ENCODE measurements at places on chromosomes 5 and 9.

GRCh38 chr5:59745415-59745863 lies 148.1 kb downstream of the PDE4D start:
- no peak for DNase-seq

GRCh38 chr9:81266674-81267073 lies 422.7 kb downstream of the TLE1 start:
- no peak for DNase-seq

- no peak for DNase-seq
These were observed 11.1 kb downstream of the WDR5 start for GRCh38 chr9:134146774-134147493.

- no peak for DNase-seq
These were observed 35.3 kb downstream of the GAPVD1 start for GRCh38 chr9:125296843-125297372.

- DNase-seq, result no peak
These were observed 132.0 kb downstream of the FSTL4 start for GRCh38 chr5:133480366-133480765.

DNA sequence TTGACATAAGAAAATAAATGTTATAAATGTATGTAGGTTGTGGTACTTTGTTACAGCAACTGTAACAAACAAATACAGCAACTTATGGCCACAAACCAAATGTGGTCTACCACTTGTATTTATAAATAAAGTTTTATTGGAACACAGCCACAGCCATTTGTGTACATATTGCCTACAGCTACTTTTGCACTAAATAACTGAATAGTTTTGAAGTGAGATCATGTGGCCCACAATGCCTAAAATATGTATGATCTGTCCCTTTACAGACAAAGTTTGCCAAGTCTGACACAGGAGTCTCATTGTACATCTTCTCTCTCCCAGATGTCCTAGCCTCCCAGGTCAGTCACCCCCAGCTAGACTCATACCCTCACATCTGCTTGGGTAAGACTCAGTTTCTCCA lies 283.6 kb upstream of the PRDM9 start:
- DNase-seq, result no peak

DNA sequence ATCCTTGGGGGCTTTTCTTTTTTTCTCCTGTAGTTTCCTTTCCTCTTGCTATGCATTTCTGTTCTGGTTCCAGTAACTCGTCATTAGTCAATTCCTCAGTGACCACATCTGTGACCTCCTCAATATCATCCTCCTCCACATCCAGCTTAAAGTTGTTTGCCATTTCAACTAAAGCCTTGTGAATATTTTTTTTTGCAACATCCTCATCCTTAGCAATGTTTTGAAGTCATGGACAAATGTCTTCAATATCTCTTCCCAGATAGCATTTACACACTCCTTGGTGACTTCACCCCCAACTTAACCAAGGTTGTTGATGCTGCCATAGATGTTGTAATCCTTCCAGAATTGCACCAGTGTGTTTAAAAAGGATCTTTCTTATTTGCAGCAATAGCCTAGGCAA lies 14.7 kb upstream of the ADRB2 start:
- no peak for DNase-seq

DNA sequence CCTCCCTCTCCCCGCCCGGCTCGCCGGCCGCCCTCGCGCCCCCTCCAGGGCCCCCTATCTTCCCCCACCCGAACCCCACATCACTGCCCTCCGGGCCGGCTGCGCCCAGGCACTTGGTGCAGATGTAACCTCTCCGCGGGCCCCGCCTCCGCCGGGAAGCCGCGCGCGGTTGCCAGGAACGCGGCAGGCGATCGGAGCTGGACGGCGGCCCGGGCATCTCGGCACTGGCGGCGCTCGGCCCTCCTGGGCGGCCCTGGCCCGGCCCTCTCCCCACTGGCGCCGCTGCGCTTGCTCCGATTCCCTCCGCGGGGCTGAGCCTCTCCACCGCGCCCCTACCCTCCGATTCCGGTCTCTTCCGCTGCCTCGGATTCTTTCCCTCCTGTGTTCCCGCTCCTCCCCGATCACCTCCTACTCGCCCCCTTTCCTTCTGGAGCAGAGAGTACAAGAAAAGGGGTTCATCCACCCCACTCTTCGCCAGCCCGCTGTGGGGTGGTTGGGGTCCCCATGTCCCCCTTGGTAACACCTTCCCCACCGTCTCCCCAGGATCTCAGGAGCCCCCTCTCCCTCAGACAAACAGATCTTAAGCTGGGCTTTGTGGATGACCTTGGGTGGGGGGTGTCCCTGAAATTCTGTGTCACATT lies 70.6 kb downstream of the C9orf50 start:
- peak; percentile 15 for DNase-seq

GRCh38 chr5:114782869-114783268 lies 386.8 kb downstream of the TRIM36 start:
- no peak for DNase-seq

GRCh38 chr9:76203373-76203772 lies 190.9 kb downstream of the RFK start:
- DNase-seq, result no peak

DNA sequence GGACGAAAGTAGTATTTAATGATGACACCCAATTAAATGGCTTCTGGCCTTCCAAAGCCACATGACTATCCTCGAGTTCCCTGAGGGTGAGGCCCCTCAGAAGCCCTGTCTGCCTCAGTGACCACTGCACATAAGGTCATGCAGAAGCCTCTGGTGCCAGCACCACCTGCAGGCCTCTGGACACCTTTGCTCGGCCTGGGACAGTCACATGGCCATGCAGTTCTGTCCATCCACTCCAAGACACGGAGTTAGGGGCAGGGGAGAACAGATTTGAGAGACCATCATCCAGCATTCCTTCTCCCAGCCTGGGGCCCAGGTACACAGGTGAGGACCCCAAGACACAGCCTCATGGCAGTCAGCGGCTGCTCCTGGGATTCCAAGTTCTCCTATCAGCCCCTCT lies 145.0 kb downstream of the ROR2 start:
- DNase-seq, result no peak

GRCh38 chr5:104606258-104606829 lies 1043.8 kb upstream of the NUDT12 start:
- DNase-seq, result no peak

DNA sequence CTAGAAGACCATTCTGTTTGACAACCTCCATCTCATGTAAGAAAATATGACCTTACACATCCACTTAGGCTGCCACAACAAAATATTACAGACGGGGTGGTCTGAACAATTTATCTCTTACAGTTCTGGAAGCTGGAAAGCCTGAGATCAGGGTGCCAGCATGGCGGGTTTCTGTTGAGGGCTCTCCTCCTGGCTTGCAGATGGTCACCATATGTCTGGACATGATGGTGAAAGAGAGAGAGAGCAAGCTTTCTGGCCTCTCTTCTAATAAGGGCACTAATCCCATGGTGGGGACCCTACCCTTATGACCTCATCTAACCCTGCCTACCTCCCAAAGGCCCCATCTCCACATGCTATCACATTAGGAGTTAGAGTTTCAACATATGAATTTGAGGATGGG lies 66.0 kb downstream of the AMBP start:
- no peak for DNase-seq

DNA sequence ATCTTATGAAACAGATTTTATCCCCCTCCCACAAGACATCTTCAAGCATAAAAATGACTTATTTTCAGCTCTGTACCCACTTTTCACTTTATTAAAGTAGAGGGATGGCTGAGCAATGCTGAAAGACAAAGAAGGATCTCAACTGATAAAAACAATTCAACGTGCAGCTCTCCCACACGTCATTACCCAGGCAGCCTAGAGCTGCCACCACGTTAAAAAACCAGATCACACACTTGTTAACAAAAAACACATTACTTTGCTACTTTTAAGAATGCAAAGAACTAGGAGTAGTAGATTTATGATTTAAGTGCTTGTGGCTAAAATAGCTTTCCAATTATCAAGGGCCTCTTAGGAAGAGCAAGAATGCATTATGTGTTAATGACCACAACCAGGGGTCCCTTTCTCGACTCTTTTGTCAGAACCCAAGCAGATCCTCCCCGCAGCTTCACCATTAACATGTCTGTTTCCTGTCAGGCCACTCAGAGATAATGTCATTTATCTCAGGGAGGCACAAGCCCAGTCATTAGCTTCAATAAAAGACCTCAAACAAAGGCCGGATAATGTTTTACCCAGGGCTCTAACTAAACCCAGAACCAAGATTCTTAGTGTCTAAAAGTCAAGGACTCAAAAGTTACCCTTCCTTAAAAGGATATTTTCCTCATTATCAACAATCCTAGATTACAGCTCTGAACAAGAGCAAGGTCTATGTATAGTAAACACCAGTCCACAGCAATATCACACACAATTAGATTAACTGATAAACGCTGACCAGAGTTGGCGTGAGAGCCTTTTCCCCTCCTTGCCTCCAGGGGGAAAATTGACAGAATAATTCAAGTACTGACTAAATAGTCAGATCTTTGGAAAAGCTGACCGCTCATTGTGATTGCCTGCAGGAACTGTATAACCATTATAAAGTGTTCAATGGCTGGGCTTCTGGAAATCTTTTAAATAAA lies 7.5 kb downstream of the ZNF608 start:
- no peak for DNase-seq

Measured in activated CD4-positive, alpha-beta T cell treated with anti-CD3 and anti-CD28 coated beads, Interleukin-2, amount 10 ng/mL, durations not matched to agents 7 days and 5 days (primary cell).